Stimulated activated CD8-positive, alpha-beta memory T cell treated with anti-CD3 and anti-CD28 coated beads, Interleukin-15, amount 100 ng/mL, for 1 hour (primary cell): ENCODE measurements at places on chromosomes 2 and 18.

- DNase-seq: no peak
Measured at GRCh38 chr2:17133052-17133671, 385.1 kb downstream of the RAD51AP2 start.

GRCh38 chr2:160731856-160732255 is 238.2 kb upstream of the RBMS1 start:
- DNase-seq: no peak

DNA sequence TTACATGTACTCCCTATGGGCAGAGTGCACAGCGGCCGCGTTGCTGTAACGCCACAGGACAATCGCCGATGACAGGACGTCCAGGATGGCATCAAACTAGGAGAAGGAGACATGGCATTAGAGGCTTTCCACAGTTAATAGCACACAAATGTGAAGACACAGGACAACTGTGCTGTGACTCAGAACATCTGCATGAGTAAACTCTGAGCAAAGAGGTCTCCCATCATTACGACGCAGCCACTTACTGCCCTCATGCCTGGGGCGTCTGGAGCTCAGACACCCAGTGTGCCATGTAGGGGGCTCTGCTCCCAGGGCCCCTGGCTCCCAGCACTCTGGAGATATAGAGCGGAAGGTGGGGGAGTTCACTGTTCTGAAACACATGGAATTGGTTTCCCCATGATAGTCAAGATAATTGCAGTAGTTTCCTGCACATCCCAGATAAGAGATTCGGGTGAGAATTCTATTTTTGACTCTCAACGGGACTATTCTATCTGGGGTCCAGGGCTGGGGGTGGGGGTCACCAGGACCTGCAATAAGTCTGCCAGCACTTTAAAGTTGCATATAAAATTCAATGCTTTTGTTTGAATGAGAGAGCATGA is 168.1 kb downstream of the TMEM163 start:
- no peak for DNase-seq

GRCh38 chr2:39264733-39265132 is 21.0 kb upstream of the CDKL4 start:
- DNase-seq: no peak

DNA sequence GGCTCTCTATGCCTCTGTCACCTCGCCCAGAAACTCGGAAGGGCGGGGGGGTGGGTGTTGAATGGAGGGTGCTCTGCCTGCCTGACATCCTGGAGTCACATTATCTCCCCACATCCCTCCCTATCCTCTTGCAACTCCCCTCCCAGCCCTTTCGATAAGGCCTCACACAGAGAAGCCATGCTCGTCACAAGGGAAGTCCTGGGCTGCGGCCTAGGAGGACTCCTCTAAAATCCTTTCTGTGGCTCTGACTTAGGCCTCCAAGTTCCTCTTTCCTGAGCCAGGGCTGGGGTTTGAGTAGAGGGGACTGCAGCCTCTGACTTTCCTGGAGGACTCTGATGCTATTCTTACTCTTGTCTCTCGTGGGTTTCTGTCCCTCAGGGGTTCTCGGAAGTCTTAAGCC is 75.0 kb upstream of the PKDCC start:
- DNase-seq: no peak

- DNase-seq: no peak
Measured at GRCh38 chr2:21895200-21895599, 771.4 kb downstream of the TDRD15 start.

GRCh38 chr2:1051075-1051474 is 100.4 kb downstream of the SNTG2 start:
- no peak for DNase-seq
